Left colon (tissue), 2 donors: ENCODE measurements at places on chromosomes 5 and 9. TPM values are rescaled to one million over a fixed set of nuclear protein-coding genes. Genes with fewer than 3 reads are reported as not detected.
A peak's percentile ranks its signal among the peaks of the same experiment; 100 is the strongest.

The FAM78A gene
- total RNA-seq: 0.85 TPM

GRCh38 chr5:56185768-56186311 is 47.3 kb downstream of the ANKRD55 start:
- DNase-seq: no peak

GRCh38 chr9:23736293-23736692 is 89.7 kb downstream of the ELAVL2 start:
- DNase-seq: no peak

The NEUROG1 gene
- not detected for total RNA-seq

- DNase-seq: no peak
Observed at GRCh38 chr9:792331-793260, 48.9 kb upstream of the DMRT1 start.

DNA sequence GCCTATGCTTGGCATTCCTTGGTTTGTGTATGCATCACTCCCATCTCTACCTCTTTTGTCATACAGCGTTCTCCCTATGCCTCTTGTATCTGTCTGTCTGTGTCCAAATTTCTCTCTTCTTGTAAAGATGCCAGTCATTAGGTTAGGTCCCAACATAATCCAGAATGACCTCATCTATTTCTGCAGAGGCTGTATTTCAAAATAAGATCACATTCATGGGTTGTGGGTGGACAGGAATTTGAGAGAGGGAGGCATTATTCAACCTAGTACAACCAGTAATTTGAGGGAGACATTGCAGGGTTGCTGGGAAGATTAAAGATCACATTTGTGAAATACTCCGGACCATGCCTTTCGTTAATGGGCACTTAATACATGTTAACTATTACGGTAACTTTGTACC is 155.0 kb downstream of the MAN2A1 start:
- no peak for DNase-seq

- no peak for DNase-seq
Observed at GRCh38 chr5:132301344-132302271, 7.4 kb downstream of the SLC22A4 start.

- DNase-seq: no peak
Observed at GRCh38 chr5:8396756-8397155, 527.8 kb downstream of the MTRR start.

- DNase-seq: no peak
Observed at GRCh38 chr5:130796902-130797301, 368.2 kb downstream of the HINT1 start.

- no peak for DNase-seq
Observed at GRCh38 chr9:98536542-98537173, 172.1 kb downstream of the GABBR2 start.

- DNase-seq: no peak
Observed at GRCh38 chr9:94907264-94907936, 180.9 kb downstream of the AOPEP start.

- no peak for DNase-seq
Observed at GRCh38 chr5:71887680-71888079, 168.6 kb downstream of the CARTPT start.

DNA sequence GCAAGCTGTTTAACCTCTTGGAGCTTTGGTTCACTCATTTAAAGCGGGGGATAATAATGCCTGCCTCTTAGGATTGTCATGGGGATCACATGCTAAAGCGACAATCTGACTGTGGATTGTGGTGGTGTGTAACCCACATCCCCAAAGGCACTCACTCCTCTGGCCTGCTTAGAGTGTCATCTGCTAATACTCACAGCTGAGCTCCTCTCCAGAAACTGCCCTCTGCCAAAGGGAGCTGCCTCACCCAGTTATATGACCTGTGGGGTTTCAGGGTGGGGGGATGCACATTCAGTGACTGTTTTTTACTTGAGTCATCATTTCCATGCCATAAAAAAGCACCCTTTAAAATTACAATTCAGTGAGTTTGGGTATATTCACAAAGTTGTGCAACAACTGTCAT is 110.0 kb upstream of the SPOCK1 start:
- DNase-seq: no peak

DNA sequence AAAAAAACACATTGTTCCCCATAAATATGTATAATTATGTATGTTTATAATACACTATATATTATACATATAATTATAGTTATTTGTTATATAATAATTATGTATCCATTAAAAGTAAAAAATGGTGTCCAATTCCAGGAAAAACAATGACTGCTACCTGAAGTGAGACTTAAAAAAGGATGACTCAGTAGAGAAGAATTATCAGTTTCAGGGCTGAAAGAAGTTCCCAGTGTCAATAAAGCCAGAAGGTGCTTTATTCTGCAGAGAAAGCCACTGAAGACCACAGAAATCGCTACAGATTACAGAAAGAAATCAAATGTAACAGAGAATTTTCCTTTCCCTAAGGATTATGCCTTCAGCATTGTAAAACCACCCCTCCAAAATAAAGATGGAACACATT is 50.9 kb downstream of the ANKRD31 start:
- no peak for DNase-seq

GRCh38 chr5:157273131-157273556 is 7.2 kb downstream of the CYFIP2 start:
- no peak for DNase-seq

DNA sequence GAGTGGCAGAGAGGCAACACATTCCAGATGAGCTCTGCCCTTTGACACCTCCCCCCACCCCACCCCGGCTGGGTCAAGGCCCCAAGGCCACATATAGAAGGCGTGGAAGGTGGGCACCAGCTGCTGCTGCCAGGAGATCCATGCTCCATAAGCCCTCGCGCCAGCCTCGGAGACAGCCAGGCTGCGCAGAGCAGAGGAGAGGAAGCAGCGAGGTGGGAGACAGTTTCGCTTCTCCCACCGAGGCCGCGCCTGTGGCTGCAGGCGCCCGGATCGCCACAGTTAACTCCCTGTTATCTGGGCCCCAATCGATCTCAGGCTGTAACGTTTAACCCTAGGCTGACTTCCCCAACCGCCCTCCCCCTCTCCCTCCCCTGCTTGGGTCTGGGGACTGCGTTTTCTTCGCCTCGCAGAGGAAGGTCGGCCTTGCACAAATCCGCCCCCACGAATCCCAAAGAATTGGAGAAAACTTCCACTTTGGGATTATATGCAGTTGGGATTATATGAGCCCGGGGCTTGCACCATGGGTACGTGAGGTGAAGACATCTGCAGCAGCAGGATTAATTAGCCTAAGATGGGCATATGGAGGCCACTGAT is 1.1 kb upstream of the CXXC5 start:
- peak; percentile 46 for DNase-seq

DNA sequence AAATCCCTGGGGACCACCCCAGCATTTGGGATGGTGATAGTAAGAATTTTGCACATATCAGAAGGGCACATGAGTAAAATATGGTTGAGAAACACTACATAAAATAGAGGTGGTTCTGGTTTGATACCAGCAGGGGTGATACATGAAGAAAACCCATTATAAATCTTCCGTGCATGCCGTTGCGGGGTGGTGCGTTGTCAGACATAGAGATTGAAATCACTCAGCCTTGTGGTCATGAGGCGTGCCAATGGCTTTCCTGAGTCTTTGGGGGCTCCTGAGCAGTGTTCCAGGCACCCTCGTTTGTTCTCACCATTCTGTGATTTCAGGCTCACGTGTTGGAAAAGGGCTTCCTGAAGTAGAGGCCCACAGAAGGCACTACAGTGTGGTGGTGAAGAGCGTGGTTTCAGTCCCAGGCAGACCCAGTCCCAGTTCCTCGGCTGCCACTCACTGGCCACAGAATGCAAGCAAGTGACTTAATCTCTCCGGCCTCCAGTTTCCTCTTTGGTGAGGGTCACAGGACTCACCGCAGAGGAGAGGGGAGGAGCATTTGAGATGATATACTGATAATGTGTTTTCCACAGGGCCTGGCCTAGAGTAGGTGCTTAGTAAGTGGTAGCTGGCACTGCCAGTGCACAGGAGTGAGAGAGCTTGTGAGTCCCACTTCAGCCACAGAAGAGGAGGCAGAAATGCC is 20.5 kb upstream of the GLRX start:
- peak; percentile 56 for DNase-seq

- peak; percentile 44 for DNase-seq
Observed at GRCh38 chr5:50666261-50667022, at the start of gene PARP8. Gene PARP8, plus strand, starts transcription at chr5:50666637. Its CDS starts 459 bp downstream, at chr5:50667096.

The GLT6D1 gene
- total RNA-seq: not detected
